Kidney tubule cell (primary cell): ENCODE measurements at places on chromosomes 1 and 21.

- peak; percentile 85 for DNase-seq
Observed at GRCh38 chr1:75996196-75996595, 64.0 kb upstream of the ASB17 start.

DNA sequence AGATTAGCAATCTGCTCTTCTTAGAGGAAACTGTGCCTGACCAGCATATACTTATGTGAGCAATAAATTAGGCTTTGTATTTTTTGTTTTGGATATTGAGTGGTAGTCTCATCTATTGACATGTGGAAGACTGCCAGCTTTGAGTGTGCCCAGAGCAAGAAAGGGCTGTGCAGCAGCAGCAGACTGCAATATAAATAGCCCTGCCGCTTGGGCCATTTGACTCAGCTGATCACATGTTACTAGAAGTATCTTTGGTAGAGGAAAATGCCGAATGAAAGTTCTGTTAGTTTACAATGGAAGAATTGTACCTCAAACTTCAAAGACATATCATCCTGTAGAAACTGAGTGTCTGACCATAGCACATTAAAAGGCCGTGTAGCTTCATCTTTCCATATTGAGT, 9.1 kb upstream of the PSMB2 start:
- DNase-seq: no peak

GRCh38 chr1:178724376-178724727, 692 bp upstream of the RALGPS2 start:
- no peak for DNase-seq

- peak; percentile 31 for DNase-seq
Observed at GRCh38 chr1:22452481-22452957, 868 bp downstream of the ZBTB40 start.

DNA sequence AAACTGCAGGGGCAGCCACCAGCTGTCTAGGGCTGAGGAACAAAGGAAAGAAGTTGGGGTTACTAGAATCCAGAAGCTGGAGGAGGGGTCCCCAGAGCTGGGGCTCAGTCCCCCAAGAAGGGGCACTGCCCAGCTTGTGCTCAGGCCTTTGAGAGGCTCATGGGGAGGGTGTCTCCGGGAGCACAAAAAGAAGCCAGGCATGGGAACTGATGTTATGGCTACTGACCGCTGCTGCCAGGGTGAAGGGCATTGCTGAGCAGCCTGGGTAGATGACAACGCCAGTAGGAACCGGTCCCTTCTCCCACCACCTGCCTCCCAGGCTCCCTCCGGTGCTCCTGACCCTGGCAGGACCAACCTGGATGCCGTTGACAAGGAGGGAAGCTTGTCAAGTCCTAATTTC, 762.5 kb upstream of the TPTE start:
- DNase-seq: no peak

GRCh38 chr1:5691795-5692509, 300.3 kb downstream of the NPHP4 start:
- DNase-seq: no peak

DNA sequence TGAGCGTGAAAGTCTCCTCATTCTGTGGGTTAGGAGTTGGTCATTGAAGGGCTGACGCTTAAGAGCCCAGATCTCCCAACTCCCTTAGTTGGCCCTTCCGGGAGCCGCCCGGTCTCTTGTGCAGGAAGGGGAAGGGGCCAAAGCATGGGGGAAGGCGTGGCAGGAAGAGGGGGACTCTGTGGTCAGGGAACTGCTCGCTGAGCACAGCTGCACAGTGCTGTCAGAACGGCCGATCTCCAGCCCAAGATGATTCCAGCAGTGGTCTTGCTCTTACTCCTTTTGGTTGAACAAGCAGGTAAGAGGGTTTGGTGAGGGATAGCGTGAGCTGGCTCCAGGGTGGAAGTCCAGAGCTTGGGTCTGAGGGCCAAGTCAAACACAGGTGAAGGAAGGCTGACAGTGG, at the start of gene FCER1G:
FCER1G (plus strand) TSS at position 220 of the 400 bp plus-strand sequence; CDS start at position 247, 27 bp downstream.
- no peak for DNase-seq

DNA sequence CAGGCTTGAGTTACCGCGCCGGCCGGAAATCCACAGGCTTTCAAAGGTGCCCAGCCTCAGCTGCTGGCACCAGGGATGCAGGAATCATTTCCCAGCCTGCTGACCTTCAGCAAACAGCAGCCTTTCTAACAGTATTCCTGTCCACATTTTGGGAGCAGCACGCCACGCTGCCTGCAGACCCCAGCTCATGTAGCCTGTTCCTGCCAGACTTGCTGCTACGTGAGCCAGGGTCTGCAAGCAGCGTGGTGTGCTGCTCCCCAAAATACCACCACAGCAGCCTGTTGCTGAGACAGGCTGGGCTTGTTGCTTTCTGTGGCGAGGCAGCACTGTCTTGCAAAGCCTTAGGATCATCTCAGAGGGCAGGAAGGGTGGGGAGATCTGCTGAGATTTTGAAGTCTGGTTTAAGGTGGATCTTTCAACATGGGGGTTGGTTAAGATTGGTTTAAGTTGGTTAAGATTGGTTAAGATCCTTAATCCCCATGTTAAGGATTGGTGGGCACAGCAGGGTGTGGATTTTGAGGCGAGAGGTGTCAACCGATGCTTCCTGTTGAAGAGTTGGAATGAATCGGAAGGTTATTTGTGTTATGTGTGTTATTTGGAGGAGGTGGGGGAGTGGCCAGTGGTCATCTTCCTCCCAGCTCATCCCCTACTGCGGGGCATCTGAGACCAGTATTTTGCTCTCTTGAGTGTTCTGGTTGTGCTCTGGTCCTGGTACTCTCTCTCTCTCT, 12.9 kb downstream of the FAAH start:
- no peak for DNase-seq

GRCh38 chr1:26025517-26025916, 3.9 kb downstream of the EXTL1 start:
- DNase-seq: no peak

DNA sequence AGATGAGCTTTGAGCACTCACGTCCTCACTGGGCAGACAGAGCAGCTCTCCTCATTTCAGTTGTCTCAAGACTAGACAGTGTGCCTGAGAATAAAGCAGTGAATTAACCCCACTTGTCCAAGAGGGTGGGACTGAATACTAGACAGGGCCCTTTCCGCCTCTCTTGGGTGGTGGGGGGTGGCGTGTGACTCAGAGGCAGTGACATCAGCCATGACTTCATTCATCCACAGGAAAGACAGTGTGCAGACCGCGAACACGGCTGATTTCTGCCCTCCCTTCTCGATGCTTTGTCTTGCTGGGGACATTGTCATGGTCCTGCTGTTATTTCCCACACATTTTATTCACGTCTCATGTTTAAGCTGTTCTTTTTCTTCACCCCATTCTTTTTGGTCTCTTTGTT, 64.9 kb downstream of the FGGY start:
- DNase-seq: no peak

GRCh38 chr1:23291706-23292105, 52.4 kb downstream of the HNRNPR start:
- DNase-seq: no peak

GRCh38 chr1:29227511-29227910, 3.2 kb downstream of the MECR start:
- DNase-seq: peak; percentile 24

DNA sequence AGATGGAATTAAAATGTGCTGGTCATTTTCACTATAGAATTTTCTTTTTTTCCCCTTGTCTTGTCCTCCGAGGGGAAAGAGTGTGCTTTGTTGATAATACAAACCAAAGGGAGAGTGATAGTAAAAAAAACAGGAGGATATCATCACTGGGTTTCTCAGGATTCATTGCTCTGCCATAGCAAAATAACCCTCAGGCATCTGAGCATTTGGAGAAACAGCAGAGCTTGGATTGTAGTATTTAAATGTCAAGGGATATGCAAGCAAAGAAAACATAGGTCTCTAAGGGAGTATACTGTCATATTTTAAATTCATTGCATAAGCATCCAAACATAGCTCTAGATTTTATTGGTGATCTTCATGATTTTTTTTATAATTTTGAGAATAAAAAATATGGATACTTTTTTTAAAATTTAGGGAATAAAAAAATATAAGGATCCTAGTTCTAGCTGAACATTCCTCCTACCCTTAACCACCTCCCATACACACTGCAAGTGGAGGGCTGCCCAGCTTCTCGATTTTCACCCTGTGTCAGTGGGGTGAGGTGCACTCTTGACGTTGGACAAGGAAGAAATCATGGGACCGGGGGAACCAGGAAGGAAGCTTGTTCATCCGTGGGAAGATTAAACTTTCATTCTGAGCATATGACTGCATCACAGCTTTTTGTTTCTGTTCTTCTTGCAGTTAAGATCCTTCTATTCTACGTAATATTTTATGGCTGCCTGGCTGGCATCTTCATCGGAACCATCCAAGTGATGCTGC, 4.4 kb downstream of the ATP1B1 start:
- DNase-seq: peak; percentile 73

DNA sequence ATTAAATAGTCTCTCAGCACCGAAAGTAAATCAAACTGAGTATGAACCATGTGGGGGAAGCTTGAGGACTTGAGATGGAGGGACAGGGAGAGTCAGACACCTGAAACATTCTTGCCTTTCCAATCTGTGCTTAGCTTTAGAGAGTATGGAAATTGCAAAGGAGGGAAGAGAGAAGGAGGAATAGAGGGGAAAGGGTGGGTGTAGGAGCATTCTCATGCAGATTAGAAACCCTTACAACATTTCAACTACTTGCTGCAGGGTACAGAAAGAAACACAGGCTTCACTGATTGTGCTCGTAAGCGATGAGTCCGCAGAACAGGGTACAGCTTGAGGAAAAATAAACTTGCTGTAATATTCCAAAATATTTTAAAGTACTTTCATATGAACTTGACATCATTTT, 73.8 kb downstream of the NIBAN1 start:
- no peak for DNase-seq

DNA sequence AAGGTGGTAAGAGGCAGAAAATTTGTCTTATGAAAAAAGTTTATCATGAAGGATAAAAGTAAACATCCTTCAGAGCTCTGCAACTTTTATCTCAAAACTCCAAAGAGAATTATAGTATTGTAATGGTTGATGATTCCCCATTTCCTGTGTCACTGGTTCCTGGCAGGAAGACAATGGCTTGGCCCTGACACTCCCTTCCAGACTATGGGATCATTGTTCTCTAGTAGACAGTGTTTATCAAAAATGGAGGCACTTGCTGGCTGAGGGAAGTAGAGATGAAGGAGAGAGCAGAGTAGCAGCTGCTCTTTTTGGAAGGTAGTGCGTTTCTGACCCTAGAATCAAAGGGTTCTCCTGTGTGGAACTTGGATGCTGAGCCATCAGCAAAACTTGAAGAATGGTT, 145.9 kb upstream of the ATP1B1 start:
- no peak for DNase-seq

DNA sequence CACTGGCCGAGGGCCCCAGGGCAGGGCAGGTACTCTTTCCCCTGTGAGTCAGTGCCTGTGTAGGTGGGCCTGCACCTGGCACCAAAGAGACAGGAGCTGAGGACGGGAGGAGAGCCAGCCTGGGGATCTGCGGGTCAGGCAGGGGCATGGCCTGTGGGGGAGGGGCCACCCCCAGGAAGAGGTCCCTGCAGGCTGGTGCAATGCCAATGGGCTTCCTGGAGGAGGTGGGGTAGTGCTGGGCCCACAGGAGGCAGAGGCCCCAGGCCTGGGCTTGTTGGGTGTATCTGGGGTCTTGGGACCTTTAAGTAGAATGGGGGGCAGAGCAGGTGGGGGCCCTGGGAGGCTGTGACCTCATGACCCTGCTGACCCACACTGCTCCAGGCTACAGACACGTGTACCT, 23.2 kb downstream of the PLCH2 start:
- DNase-seq: no peak

DNA sequence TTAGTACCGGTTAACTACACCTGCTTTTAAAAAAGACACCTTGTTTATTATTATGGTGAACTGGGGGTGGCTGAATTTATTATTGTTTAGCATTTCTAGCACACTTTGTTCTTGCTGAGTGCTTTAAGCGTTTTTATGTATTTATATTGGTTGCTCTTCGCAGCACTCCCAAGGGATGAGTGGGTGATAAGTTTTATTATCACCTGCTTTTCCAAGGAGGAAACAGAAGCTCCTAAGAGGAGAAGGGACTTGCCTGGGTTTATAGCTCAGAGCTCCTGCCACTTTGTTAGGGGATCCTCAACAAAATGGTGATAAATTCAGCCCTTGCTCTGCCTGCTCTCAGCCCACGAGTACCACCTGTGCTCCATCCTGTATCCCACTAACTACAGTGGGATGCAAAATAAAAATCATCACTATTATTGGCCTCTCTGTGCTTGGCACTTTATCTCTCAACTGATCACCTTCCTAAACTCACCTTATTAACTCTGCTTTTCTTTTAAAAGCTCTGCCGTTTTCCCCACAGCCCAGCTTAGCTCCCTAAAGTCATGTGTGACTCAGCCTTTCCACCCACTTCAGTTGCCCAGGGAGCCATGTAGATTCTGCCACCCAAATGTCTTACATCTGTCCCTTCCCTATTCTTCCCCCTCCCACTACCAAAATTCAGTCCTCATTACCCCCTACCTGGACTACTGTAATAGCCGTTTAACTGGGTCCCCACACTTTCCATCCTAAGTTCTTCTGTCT, 44.5 kb downstream of the BCL9 start:
- DNase-seq: peak; percentile 19

- DNase-seq: no peak
Observed at GRCh38 chr1:242449661-242450060, 74.8 kb downstream of the PLD5 start.

DNA sequence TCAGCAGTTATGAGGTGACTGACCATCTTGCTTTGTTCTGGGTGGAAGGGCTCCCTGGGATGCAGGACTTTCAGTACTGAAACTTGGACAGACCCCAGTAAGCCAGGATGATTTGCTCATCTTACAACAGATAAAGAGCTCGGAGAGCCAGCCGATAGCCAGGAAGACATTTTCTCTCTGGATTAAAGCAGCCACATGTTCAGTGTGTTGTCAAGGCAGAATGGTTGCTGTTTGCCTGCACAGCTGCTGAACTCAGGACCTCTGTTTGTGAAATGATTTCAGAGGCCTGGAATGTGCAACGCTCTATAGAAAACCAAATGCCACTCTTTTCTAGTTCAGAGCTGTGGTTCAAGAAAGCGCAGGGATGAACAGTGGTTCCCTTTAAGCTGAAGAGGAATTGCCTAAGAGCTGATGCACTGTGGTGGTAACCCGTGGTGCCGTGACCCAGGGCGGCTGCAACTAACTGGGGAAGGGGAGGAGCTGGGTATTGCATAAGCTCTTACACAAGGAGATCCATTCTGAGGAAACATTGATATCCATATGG, 40.7 kb downstream of the CASQ2 start:
- peak; percentile 87 for DNase-seq

GRCh38 chr1:61743431-61743705, 1.1 kb downstream of the PATJ start:
- DNase-seq: no peak

DNA sequence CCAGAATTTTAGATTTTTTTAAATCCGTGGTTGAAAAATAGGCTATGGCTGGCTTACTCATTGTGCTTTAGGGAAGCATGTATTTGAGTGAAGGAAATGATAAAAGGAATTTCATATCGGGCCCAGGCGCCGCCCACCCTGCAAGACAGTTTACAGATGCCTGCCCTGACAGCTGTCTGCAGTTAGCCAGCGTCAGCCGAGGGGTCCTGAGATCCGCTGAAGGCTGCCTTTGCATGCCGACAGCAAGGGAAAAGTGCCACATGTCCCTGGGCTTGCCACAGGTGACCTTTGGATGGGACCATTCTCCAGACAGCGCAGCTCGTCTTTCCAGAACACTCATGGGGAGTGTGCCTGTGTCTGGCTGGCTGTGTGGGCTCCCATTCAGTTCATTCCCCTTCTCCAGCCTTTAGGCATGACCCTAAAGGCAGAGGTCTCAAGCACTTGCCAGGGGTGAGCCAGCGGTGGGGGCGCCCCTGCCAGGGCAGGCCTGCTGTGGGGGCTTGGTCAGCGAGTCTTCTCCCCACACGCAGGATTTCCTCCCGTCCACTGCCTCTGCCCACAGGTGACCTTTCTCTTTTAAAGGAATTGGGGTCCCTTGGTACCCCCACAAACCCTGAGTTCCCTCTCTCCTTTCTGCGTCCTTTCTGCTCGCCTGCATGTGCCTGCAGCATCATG, 46.1 kb upstream of the TRAPPC10 start:
- no peak for DNase-seq
